Left lobe of liver (tissue), 2 donors: ENCODE measurements at places on chromosomes 4 and X.

GRCh38 chr4:110518889-110519490, 43.0 kb downstream of the ENPEP start:
- no peak for DNase-seq

- DNase-seq: no peak
These were observed 231.6 kb downstream of the TLL1 start for GRCh38 chr4:166104623-166105022.

DNA sequence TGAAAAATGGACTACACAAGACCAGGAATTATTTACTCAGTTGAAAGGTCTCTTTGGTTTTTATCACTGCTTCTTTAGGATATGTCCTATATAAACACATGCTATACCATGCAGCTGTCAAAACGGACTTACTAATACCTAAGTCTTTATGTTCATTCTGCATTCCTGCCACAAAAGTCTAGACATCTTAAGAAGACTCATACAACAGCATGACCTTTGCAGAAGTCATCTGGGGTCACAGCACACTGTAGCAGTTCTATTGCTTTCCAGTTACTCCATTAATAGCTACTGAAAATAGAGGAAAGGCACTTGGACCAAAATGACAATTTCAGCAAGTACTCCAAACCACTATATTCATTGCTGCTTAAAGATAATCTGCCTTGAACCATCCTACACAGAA, 53.2 kb downstream of the DDX60 start:
- DNase-seq: no peak

GRCh38 chr4:10460313-10461047, 3.3 kb upstream of the ZNF518B start:
- no peak for DNase-seq

GRCh38 chrX:145609951-145610511, 207.6 kb upstream of the SLITRK2 start:
- no peak for DNase-seq

DNA sequence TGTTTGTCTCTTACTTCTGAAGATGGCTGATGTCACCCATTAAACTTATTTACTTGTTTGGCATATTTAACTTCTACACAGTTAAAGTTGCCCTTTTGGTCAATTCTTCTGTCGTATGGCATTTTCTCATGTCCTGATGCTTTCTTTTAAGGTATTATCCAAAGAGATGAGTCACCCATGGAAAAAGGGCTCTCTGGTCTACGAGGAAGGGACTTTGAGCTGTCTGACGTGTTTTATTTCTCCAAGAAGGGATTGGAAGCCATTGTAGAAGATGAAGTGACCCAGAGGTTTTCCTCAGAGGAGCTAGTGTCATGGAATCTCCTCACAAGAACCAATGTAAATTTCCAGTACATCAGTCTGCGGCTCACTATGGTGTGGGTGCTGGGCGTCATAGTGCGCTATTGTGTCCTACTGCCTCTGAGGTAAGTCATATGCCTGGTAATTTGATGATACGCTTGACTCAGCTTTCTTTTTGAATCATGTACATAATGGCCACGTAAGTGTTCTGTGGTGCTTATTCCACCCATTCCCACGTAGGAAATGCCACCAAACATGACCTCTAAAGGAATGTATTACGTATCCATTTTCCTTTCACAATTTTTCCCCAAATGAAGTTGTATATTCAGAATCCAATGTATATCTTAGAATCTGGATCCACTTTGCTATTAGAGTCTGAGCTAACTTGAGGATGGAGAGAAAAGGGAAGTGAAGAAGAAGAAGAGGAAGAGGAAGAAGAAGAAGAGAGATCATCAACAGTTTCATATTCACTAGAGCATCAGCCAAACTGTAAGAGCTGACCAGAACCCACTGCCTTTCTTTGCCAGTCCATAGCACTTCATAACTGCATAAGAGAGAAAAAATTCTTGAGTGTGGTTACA, 45.7 kb downstream of the GPAT3 start:
- DNase-seq: no peak

GRCh38 chr4:122334828-122335227, 44.0 kb upstream of the ADAD1 start:
- DNase-seq: no peak

DNA sequence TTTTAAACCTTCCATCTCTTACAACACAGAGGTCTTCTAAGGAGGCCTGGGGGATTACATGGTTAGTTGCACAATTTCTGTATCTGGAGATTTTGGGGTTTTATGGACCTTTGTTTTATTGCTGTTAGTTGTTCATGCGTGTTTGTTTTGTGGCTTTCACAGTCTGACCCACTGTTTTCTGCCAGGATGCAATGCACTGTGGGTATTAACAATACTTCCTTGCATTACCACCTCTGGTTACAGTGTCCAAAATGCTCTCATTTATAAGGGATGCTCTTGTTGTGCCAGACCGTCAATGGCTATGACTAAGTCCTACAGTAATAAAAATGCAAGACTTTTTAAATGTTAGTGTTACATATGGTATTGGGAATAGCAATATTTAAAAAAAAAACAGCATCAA, 730.2 kb downstream of the KCTD8 start:
- DNase-seq: no peak

GRCh38 chr4:1405254-1405635, 997 bp downstream of the NKX1-1 start:
- no peak for DNase-seq

GRCh38 chrX:133818019-133818418, 167.4 kb downstream of the GPC3 start:
- DNase-seq: no peak

- no peak for DNase-seq
These were observed 90.9 kb upstream of the SRD5A3 start for GRCh38 chr4:55255179-55255578.

- no peak for DNase-seq
These were observed 1840.1 kb downstream of the PCDH7 start for GRCh38 chr4:32560306-32560705.

GRCh38 chr4:176814770-176815169, 22.0 kb upstream of the VEGFC start:
- no peak for DNase-seq

GRCh38 chrX:4754878-4755604, 1041.6 kb upstream of the PRKX start:
- DNase-seq: no peak

- no peak for DNase-seq
These were observed 45.4 kb downstream of the ADRA2C start for GRCh38 chr4:3811621-3812020.

DNA sequence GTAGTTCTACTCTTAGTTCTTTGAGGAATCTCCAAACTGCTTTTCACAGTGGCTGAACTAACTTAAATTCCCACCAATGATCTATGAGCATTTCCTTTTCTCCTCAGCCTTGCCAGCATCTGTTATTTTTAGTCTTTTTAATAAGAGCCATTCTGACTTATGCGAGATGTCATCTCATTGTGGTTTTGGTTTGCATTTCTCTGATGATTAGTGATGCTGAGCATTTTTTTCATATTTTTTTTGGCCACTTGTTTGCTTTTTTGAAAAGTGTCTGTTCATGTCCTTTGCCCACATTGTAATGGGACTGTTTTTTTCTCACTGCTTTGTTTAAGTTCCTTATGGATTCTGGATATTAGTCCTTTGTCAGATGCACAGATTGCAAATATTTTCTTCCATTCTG, 21.5 kb upstream of the PHKA1 start:
- DNase-seq: no peak

DNA sequence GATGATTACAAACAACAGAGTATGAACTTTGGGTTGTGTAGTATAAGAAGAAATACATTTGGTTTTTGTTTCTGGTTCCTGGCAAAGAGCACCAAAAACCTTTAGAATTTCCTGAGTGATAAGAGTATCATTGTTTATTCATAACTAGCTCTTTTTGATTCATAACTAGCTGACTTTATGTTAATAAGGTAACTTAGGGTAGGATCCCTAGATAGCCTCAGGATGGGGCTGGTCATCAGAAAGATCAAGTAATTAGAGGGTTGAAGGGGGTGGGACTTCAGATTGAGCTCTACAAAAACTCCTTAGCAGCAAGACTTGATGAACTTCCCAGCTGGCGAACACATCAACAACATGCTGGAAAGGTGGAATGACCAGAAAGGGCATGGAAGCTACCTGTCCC, 166.5 kb downstream of the SCFD2 start:
- no peak for DNase-seq

DNA sequence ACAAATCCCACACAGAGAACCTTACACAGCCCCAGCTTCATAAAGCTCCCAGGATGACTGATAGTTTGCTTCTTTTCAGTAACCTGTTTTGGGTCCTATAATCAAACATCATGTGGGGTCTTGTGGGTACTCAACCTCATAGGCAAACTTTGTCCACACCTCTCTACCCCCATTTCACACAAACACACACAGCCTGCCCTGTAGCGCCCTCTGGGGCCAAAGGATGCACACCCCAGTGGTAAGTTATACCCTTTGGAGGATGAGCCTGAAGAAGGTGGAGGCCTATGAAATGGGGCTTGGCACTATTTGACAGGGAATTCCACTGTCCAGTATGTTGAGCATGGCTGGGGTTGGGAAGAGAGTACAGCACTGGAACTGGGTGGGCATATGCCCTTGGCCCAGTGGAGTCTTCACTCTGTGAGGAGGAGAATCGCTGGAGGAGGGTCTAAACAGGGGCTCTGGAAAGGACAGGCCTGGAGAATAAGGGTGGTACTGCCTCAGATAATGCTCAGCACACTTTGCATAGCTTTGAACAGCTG, 30.5 kb upstream of the COL25A1 start:
- DNase-seq: no peak

DNA sequence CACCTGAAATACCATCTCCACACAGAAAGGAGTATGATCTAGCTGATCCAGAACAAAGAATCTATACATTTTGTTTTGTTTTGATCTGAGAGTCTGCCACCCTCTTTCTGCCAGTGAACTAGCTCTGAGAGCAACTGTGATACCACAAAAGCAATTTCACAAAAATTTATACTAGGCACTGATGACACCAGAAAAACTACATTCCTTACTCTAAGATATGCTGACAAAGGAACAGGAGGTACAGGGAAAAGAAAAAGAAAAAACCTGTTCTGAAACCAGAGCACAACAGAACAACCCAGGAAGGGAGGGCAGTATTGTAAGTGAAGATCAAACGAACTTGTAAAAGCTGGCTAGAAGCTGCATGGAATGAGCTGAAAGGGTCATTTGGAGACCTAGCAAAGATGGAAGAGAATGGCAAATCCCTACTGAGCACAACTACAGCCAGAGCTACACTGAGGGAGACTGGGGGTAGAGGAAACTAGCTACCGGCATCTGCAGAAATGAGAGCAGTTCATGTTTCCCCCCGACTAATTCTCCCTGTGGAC, 31.9 kb downstream of the AMOT start:
- DNase-seq: no peak

- no peak for DNase-seq
These were observed 46.1 kb upstream of the CITED1 start for GRCh38 chrX:72351606-72352334.

DNA sequence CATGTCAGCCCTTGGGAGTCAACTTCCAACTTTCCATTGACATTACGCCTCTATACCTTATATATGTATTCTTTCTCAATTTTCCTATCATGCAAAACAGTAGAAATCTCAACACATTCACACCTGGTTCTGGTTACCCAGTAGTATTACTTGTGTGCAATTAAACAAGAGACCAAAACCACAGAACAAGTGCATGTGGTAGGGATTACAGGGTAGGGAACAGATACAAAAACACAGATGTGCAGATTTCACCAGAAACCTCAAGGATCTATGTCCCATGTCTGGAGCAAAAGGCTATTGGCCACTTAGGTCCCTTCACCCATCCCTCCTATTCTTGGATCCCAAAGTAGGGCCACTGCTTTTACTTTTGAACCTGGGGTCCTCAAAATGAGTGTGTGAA, 143.6 kb upstream of the ZCCHC13 start:
- no peak for DNase-seq

- DNase-seq: no peak
These were observed 5.5 kb downstream of the INPP4B start for GRCh38 chr4:142840516-142841123.

GRCh38 chr4:139594591-139595185, 38.7 kb upstream of the SETD7 start:
- no peak for DNase-seq

DNA sequence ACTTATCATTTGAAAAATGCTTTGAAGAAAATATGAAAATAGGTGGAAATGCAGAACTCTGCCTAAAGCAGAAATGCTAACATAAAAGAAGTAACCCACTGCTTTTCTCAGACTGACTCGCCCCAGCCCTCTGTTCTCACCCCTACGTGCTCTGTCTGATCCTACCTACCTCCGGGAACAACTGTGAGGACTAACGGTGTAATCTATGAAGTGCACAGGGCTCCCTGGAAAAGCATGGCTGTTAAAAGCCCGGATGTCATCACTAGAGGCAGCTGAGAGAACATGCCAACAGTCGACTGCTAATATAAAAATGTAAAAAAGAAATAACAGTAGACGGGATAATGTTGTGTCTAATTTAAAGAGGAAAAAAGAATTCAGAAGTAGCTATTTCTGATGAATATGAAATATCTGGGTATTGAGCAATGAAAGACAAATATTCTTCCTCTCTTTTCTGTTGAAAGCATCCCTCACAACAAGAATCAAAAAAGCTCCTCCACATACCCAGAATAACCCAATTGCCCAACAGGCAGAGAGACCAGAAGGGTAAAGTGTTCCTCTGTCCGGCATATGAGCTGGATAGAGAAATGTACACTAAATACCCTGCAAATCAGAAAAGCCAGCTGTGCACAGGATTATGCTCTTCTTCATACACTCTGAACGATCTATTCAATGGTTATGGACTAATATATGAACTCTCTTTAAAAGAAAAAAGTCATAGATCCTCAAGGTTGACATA, 130.7 kb downstream of the TSPAN5 start:
- DNase-seq: no peak

DNA sequence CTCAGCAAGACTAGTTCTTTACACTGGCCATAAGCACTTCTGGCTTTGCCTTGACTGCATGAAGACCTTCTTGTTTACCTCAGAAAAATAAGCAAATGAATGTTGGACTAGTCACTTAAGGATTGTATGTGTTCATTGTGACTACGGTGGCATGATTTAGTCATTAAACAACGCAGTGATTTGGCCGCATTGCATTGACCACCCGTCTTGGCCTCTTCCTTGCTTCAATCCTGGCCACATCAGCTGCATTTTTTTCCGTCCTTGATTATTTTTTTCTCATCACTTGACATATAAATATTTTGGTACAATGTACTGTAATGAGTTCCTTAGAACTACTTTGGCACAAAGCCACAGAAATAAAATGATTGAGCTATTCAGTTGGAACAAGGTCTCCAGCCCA, 656.2 kb downstream of the RAB28 start:
- no peak for DNase-seq
